ENCODE measurements at places on chromosomes 13 and 19. TPM values are rescaled to one million over a fixed set of nuclear protein-coding genes. Genes with fewer than 3 reads are reported as not detected.

DNA sequence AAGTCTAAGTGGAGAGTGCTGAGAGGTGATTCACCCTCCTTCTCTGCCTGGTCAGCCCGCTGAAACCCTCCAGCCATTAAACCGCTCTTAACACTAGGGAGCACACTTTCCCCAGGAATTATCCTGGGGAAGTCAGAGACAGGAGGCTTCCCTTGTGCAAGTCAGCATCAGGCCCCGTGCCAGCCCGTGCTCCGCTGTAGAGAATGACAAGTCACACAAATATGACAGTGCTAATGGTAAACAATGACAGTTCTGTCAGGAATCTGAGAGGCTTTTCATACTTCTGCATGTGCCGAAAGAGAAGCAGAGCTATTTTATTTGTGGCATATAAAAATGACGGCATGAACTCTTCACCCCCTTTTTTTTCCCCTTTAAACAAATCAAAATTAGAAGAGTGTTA is 816.9 kb upstream of the SLC10A2 start:
- DNase-seq = peak; percentile 87

- DNase-seq = no peak
Observed at GRCh38 chr19:22935151-22935550, 67.8 kb downstream of the ZNF728 start.

- no peak for DNase-seq
Observed at GRCh38 chr13:53001444-53002225, 27.0 kb upstream of the OLFM4 start.

DNA sequence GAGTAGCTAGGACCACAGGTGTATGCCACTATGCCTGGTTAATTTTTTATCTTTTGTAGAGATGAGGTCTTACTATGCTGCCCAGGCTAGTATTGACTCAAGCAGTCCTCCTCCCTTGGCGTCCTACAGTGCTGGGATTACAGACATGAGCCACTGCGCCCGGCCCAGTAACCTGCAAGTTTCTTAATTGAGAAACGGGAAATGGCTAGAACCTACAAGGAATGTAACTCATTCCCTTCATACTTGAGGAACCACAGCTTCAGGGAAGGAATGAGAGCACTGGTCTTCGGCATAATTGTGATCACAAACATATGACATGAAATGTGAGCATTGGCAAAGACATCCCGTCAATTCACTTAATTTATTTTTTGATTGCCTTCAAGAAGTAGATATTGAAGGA is 157.0 kb downstream of the KLF5 start:
- DNase-seq = no peak

DNA sequence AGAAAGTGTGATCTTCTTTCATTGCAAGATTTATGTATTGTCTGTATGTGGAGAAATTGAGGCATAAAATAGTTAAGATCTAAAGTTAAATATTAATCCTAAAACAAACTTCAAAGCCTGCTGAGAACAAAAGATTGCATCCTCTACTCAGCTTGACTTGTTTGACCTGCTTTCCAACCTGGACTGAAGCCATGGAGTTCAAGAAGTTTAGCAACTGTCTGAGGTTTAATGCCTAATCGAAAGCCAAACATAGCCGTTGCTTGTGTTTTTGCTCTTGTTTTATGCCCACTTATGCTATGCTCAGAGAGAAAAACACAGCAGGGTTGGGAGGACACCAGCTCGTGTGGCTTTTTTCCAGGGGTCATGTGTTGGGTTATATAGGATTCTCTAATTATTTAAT is 135.6 kb downstream of the NUFIP1 start:
- no peak for DNase-seq

GRCh38 chr19:10651851-10652250 is 2.3 kb upstream of the ILF3 start:
- no peak for DNase-seq

DNA sequence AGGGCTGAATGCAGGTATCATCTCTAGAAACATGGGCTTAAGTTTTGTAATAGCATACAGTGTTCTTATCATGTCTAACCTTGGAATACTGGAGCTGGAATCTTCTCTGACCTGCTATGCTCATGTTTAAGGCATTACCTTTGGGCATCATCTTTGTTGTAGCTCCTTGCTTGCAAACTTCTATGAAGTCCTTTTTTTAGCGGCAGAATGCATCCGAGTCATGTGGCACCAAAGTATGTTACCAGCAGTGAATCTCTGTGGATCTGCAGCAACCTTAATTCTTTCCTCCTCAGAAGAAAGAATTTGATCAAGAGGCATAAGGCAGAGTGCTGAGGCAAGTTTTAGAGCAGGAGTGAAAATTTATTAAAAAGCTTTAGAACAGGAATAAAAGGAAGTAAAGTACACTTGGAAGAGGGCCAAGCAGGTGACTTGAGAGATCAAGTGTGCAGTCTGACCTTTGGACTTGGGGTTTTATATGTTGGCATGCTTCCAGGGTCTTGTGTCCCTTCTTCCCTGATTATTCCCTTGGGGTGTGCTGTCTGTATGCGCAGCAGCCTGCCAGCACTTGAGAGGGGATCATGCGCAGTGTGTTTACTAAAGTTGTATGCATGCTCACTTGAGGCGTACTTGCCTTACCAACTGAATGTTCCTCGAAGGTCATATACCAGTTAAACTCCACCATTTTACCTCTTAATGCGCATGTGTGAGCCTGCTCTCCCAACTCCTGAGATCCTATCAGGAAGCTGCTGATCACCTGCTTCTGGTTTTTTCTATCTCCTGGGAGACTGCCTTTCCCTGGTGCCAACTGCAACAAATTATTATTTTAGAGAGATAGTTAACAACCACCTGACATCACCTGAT is 115.5 kb downstream of the LACC1 start:
- DNase-seq = no peak

GRCh38 chr13:104872153-104872552 is 1663.3 kb downstream of the EFNB2 start:
- no peak for DNase-seq

GRCh38 chr19:42269478-42270345 is 660 bp downstream of the CIC start:
- DNase-seq = peak; percentile 58

DNA sequence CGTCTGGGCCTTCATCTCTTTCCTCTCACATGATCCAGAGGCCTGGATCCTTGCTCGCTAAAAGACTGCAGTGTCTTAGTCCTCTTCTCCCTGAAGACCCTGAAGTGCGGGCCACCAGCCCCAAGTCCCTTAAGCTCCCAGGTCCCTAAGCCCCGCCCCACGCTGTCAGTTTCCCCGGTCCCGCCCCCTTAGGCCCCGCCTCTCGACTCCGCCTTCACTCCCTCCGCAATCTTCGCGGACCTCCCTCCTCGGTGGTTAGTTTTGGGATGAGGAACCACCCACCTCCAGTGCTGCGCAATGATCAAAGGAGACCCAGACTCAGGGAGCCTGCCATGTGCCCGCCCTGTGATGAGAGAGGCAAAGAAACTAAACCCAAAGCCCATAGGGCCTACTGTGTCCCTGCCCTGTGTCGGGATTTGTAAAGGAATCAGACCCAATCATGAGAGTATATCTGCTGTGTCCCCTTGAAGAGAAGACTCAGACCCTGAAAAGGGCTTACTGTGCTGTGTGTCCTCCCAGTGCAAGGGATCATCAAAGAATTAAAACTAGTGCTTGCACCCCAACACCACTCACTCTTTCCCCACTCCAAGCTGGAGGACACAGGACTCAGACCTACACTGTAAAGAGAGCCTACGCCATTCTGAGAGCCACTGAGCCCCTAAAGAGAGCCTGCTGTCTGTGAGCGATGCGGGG is 3.0 kb upstream of the COX6B1 start:
- DNase-seq = peak; percentile 76

DNA sequence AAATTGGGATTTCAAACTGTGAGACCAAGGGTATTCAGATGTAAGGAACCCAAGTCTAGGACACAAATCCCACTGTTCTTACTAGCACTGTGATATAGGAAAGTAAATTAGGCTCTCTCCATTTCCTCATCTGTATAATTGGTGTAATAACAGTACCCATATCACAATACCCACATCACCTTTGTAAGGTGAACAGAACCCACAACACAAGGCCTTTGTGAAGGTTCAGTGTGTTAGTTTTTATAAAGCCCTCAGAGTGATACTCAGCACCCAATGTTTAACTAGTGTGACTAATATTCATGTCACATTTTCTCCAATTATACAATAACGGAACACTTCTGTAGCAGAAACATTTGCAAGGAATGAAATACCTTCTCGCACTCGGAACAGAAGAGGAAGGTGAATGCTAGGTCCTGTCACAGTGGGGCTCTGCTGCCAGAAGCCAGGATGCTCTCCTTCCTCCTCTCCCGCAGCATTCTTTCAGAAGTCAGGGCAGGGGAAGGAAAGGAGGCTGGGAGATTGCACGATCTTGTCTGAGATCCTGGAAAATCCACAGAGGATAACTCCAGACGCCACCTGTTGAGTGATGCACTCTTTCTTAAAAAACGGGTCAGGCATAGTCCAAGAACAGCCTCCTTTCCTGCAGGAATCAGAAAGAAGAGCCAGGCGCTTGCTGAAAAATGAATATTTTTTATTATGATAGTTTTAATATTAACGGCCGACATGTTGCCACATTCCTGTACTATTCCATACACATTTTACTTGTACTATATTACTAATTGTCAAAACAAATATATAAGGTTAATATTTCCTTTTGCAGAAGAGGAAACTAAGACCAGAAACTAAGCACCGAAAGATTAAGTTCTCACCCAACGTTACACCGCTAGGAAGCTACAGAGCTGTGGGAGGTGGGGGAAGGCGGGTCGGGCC is 762 bp downstream of the ZNF45 start:
- DNase-seq = no peak

- DNase-seq = no peak
Observed at GRCh38 chr19:47762615-47763308, 15.7 kb upstream of the SELENOW start.

The NCCRP1 gene
- total RNA-seq = 2.9 TPM

The SLC27A5 gene
- total RNA-seq = 4.7 TPM

The TLE2 gene
- total RNA-seq = 25.3 TPM

The CLEC17A gene
- not detected for total RNA-seq

The SLC25A41 gene
- total RNA-seq = 0.44 TPM

The CYP4F22 gene
- 8.8 TPM for total RNA-seq

Measured in breast epithelium (tissue), 4 donors.